ENCODE measurements at places on chromosomes 6 and 20. TPM values are rescaled to one million over a fixed set of nuclear protein-coding genes. Genes with fewer than 3 reads are reported as not detected.

- no peak overlapping the region for H3K4me3 ChIP-seq
- H3K4me1 ChIP-seq, result peaks cover 41% of the 10 kb centered on the region
- H3K27me3 ChIP-seq, result no peaks in the 10 kb centered on the region
Observed at GRCh38 chr6:125257351-125257750, 44.4 kb downstream of the HDDC2 start.

GRCh38 chr6:34872332-34872731 lies 15.5 kb downstream of the TAF11 start:
- H3K36me3 ChIP-seq, result peaks cover 53% of the 10 kb centered on the region
- H3K27me3 ChIP-seq, result no peaks in the 10 kb centered on the region
- no peak overlapping the region for H3K4me3 ChIP-seq
- H3K27ac ChIP-seq, result no peak overlapping the region

Gene BTNL2
- not detected for total RNA-seq

DNA sequence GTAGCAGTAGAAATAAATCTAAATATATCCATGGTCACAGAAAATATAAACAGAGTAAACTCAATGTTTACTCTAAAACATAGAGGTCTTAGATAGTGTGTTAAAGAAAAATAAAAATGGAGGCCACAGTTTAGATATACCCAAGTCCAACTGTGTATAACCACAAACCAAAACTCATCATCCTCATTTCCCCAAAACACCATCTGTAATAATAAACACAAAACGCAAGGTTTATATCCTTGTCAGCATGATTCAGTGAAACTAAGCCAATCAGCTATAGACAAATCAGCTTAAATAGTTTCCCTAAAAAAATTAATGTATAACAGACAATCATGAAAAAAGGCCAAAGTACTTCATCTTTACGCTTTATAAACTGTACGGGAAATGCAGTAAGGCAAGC lies 2.7 kb upstream of the HACE1 start:
- H3K36me3 ChIP-seq, result no peaks in the 10 kb centered on the region
- H3K4me1 ChIP-seq, result peaks cover 15% of the 10 kb centered on the region
- no peak overlapping the region for H3K27ac ChIP-seq
- H3K4me3 ChIP-seq, result no peak overlapping the region
- H3K27me3 ChIP-seq, result peaks cover 16% of the 10 kb centered on the region

- no peaks in the 10 kb centered on the region for H3K27me3 ChIP-seq
- no peak overlapping the region for H3K27ac ChIP-seq
- H3K36me3 ChIP-seq, result no peaks in the 10 kb centered on the region
Observed at GRCh38 chr20:58627212-58628072, 23.6 kb upstream of the STX16 start.
